ENCODE measurements at places on chromosomes 12 and 14.

GRCh38 chr12:60257063-60257462 is 661.2 kb downstream of the SLC16A7 start:
- no peak for DNase-seq

GRCh38 chr14:35213869-35214387 is 78.3 kb upstream of the PSMA6 start:
- no peak for DNase-seq

DNA sequence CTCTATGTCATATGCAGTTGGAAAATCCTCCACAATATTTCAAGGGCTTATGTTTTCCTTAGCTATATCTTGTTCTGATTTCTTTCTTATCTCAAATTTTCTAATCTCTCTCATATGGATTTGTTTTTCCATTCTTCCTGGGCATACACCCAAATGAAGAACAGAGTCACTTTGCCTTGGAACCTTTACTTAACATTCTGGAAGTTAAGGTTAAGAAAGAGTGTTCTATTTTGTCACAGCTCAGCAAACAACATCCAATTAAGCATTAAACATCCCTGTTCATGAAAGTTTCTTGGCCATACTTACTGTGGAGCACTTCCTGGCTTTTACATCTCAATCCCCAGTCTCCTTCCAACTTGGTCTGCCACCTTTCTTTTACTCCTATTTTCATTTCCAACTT is 5.3 kb downstream of the NAV3 start:
- DNase-seq = no peak

GRCh38 chr14:105913221-105913620 is 386.8 kb downstream of the TMEM121 start:
- no peak for DNase-seq

DNA sequence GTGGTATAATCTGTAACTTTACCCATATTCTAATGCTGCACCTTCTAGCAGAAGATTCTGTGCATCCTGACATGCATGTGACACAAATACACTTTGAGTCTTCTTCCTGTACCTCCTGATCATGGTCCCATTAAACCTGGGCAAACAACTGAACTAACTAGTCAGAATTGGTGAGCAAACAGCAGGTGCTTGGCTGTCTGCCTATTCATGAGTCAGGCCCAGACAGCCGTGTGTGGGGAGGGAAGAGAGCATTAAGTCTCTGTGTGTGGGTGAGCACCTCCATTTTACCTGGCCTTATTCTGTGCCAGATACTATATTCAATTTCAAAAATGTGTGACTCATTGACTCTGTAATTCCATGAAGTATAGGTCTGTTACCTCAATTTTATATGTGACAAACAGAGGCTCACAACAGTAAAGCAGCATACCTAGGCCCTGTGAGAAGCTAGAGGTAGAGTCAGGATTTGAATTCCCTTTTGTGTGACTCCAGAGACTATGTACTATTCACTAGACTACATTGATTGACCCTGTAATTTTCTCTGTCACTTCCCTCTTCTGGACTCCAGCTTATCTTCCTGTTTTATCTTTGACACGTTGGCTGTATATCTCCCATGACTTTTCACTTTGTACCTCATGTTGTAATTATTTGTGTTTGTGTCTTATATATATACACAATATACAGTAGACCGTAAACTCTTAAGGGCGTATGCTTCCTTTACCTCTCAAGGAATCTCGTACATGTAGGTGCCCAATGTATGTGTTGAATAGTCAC is 32.2 kb downstream of the SUSD6 start:
- peak; percentile 24 for DNase-seq

DNA sequence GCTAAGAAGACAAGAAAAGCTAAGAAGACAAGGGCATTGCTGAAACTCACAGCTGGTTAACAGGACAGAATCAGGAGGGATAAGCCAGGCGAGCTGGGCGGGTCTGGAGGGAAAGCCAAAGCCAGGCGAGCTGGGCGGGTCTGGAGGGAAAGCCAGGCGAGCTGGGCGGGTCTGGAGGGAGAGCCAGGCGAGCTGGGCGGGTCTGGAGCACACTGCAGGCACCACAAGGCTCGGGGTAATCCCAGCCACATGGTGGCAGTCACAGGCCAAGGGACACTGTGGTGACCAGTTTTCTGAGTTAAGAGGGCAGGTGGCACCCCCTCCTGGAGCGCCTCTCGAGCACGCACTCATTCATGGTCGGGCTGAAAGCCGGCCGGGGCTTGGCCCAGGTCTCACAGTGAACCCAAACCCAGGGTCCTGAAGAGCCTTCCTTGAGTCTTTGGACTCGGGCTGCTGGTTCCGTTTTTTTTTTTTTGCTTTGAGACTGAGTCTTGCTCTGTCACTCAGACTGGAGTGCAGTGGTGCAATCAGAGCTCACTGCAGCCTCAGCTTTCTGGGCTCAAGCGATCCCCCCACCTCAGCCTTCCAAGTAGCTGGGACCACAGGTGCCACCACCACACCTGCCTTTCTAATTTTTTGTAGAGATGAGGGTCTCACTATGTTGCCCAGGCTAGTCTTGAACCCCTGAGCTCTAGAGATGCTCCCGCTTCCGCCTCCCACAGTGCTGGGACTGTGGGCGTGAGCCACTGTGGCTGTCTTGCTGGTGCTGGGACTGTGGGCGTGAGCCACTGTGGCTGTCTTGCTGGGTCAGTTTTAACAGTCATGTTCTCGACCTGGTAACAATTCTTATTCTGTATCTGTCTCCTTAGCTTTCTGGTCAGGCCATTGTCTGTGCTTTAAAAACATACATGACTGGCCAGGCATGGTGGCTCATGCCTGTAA is 40.2 kb downstream of the HSP90AA1 start:
- DNase-seq = no peak

- no peak for DNase-seq
These were observed 63.0 kb upstream of the DLK1 start for GRCh38 chr14:100663761-100664052.

All from activated CD8-positive, alpha-beta memory T cell treated with anti-CD3 and anti-CD28 coated beads for 1 hour (primary cell).